ENCODE measurements at places on chromosomes 1 and 21.

DNA sequence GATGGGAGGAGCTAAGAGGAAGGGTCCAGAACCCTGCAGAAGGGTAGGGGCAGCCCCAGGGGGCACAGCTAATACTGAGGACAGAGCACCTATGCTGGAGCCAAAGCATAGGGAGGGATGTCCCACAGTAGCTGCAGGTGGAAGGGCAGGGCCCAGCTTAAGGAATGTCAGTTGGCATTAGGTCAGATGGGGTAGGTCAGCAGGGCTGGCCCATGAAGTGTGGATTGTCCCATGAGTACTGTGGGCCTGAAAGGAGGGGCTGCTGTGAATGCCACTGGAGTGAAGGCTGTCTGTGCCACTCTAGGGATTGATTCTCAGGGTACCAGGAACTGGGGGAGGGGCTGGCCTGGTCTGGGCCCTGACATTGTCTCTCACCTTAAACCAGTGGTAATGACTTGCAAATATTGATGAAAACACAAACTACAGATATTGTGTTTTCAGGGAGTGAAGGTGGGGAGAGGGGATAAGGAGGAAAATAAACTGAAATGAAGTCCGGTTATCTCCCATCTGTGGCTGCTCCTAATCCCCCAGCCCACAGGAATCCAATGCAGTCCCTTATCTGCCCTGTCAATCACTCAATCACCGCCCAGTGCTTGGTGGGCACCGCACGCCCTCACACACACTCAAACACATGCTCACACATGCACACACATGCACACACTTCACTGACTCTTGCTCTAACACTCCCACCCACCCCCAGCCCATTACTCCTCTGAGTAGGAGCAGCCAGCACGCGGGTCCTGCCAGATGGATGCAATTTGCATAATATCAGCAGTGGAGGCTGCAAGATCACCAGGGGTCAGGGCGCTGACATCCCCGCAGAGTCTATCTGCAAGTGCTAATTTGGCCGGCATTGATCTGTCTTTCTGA is 27.8 kb downstream of the DMAP1 start:
- peak; percentile 43 for DNase-seq

DNA sequence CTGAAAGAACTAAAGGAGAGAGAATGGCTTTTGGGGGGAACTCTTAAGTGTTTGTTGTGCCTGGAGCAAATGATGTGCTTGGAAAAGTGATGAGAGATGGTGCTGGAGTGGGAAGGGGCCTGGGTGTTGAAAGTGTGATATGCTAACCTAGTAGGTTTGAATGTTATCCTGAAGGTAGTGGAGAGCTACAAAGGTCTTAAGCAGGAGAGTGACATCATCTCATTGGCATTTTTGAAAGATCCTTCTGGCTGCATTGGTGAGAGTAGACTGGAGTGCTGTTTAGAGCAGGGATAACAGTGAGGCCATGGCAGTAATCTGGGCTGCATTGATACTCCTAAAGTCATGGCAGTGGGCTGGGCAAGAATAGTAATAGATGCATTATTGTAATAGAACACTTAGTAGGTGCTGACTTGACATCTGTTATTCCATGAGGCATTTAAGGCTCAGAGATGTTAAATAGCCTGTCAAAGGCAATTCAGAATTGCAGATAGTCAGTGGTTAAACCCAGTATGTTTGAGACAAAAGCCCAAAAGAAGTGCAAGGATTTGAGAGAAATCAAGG is 44.5 kb downstream of the MDM4 start:
- peak; percentile 47 for DNase-seq

DNA sequence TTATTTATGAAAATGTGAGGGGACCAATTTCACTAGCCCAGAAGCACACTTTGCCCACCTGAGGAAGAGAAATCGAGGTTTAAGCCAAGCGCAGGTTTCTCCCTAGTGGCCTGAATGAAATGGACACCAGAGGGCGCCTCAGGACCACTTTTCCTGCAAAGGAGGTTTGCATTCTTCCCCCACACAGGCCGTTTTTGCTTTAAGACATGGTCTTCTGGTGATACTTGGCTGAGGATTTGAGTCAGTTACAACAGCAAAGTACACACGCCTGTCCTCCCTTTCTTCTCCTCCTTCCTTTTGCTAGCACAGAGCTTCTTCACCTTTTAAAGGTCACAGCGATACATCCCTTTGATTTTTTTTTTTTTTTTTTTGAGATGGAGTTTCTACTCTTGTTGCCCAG is 5.4 kb downstream of the PLA2G2E start:
- peak; percentile 98 for DNase-seq

DNA sequence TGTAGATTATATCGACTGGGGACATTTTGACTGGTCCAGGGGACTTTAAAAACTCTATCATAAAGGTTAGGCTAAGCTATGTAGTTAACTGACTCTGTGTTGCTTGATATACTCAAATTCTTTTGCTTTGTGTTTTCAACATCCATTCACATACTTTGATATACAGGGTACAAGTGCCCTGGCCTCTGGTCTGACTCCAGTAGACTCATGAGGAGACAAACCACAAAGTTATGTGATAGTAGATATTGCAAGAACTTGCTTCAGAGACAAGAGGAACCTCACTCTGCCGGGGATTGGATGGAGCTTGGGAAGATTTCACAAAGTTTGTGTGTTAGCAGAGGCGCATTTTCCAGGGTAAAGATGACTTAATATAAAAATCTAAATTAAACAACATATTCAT is 1.3 kb downstream of the GORAB start:
- peak; percentile 8 for DNase-seq

GRCh38 chr21:29179503-29179902 is 49.1 kb downstream of the MAP3K7CL start:
- DNase-seq, result no peak

- DNase-seq, result peak; percentile 74
These were observed 32.1 kb upstream of the APOBEC4 start for GRCh38 chr1:183685112-183685713.

DNA sequence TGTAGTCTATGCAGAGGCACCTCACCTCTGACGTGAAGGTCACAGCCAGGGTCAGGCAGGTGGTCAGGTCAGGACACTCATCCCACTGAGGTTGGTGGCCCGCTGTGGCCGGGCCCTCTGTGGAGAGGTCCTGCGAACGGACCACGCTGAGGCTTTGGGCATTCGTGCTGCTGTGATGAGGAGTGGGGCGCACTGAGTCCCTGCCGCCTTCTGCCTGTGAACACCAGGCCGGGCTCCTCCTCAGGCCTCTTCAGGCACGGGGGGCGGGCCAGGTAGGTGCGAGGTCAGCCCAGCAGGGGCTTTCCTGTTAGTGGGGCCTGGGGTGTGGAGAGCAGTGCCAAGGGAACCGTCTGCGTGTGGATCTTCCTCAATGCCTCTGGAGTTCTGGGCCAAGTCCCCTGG is 39.0 kb downstream of the COQ8A start:
- no peak for DNase-seq

DNA sequence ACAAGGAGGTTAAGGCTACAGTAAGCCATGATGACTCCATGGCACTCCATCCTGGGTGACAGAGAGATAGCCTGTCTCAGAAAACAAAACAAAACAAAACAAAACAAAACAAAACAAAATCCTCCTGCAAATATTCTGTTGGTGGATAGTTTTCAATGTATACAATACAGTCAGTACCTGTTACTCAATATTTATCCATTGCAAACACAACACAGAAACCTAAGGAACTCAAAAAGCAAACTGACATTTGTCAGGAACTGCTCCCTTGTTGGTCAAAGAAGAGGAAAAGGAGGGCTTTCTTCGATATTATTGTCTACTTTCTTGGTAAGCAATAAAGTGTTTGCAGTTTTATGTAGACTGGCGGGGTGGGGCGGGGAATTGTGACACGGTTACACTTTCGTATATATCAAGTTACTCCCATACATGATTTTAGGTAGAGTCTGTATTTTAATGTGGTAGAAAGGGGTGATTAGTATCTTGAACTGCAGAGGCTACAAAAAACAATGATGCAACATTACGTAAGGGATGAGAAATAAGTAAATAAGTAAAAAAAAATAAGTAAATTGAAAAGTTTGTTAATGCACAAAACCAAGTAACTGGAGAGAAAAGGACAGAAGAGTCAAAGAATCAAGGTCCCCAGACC is 31.8 kb downstream of the APP start:
- no peak for DNase-seq

DNA sequence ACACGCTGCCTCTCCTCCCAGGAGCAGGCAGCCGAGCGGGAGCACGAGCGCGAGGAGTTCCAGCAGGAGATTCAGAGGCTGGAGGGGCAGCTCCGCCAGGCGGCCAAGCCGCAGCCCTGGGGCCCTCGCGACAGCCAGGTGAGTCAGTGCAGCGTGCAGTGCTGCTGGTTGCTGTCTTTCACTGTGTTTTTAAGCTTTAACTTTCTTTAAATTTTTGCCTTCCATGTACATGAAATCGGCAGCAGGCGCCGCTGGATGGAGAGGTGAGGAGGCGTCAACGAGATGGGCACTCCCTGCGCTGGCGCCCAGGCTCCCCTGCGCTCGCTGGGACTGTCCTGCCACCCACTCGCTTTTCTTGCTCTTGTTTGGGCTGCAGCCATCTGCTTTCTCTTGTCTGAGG is 60.7 kb upstream of the DIP2A start:
- DNase-seq, result no peak

- peak; percentile 89 for DNase-seq
These were observed 32.8 kb downstream of the AKNAD1 start for GRCh38 chr1:108824051-108824450.

GRCh38 chr1:15410884-15411245 is 1.2 kb downstream of the EFHD2 start:
- no peak for DNase-seq

Measured in trophoblast cell (in vitro differentiated cells and primary cell).